ENCODE measurements at places on chromosomes 1 and 21.

DNA sequence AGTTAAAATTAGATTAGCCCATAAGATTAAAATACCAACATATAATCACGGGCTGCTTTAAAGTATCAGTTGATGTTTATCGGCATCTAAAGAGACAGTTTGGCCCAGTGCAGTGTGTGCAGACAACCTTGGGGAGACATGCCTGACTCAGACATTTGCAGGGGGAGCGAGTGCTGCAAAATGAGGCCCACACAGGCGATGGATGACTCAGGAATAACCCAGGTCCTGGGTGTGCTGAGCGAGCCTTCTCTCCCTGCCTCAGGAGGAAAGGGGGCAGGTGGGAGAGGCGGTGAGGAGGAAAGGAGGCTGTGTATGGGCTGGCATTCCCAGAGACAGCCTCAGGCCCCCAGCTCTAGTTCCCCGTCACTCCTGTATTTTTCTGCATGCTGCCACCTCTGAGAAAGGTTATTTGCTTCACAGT lies 9.0 kb downstream of the SLC9A1 start:
- peak; percentile 16 for DNase-seq

DNA sequence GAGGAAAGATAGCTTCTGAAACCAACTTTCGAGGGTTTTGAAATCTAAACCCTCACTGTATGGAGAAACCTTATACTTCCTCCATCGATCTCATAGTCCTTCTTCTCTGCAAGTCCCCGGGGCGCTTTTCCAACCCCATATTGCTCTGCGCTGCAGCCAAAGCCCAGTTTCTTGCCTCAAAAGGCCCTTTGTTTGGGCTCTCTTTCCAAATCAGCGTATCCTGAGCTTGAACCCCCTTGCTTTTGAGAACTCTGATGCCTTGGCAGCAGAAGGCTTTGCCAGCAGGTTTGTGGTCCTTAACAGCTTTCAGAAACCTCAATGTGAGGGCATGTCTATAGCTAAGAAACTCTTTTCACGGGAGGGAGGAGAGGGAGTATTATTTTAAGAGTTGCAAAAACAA lies 21.6 kb downstream of the PLPP3 start:
- DNase-seq: no peak

DNA sequence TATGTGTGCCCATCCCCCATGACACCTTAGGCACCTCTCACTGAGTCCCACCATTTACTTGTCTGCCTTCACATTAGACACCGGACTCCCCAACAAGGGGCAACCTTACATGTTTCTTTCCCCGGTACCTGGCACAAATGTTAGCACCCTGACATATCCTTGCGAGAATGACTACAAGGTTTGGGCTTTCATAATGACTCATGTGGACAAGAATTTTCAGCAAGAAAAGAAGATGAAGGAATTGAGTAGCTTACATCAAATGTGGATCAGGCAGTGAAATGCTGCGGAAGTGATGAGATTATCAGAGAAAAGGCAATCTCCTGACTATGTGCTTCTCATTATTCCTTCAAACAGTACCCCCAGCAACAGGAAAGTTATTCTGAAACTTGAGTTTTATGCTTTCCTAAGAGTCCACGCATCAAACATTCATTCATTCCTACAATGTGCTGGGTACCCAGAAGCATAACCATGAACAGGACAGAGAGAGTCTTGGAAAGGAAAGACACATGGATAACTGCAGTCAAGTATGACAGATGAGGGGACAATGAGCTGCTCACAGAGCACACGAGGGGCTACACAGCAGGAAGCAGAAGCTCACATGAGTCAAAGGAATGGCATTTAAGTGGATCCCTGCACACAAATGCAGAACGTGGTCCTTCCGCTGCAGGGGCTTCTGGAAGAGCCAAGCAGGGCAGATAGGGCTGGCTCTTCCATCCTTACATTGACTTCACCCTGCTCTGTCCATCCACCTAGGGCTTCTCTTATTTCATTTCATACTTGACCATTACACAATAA lies 112.1 kb downstream of the PCNX2 start:
- no peak for DNase-seq

- no peak for DNase-seq
Observed at GRCh38 chr21:45834821-45835293, 146.7 kb upstream of the COL6A1 start.

- DNase-seq: no peak
Observed at GRCh38 chr21:26168371-26168770, 2.2 kb downstream of the APP start.

- DNase-seq: no peak
Observed at GRCh38 chr1:87220993-87221392, 107.7 kb upstream of the LMO4 start.

DNA sequence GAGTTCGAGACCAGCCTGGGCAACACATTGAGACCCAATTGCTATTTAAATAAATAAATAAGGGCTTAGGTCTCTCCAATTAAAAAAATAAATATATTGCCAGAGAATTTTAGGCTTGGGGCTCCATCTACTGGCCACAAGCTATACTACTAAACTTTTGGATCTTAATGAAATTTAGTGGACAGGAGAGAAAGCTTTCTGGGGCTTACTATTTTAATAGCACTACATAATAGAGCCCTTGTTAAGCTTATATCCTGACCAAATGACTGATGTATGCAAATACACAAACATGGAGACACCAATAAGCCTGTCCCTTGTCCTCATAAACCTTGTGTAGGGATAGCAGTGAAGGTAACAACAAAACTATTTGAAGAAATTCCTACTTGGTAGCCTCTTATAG lies 18.4 kb downstream of the CCT3 start:
- peak; percentile 39 for DNase-seq

DNA sequence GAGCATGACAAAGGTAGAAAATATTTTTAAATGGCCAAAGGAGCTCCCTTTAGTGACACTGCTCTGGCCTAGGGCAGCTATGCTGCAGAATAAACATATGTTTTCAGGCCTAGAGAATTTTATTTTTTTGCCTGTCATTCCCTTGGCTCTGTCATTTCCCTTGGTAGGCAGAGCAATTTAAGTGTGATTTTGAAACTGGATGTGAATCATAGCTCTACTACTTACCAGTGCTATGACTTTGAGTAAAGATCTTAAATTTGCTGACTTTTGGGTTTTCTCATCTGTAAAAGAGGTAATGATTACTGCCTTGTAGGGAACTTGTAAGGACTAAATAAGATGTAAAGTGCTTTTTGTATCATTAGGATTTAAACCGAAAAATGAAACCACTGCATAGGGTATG lies 189.0 kb upstream of the ZRANB2 start:
- DNase-seq: no peak

DNA sequence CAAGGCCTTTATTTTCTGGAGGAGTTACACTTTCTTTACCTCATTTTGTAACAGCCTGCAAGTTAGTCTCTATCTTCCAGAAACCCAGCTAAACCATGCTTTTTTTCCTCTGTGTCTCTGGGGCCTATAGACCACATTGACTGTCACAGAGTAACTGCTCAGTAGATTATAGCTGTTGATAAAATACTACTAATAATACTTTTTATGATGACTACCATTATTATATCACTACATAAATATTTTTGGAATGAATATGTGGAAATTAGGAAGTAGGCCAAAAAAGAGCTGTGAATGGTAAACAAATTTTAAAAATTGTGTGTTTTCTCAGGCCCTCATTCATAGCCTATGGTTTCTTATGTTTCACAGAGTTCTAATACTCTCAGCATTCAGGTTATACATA lies 233.1 kb upstream of the USP24 start:
- no peak for DNase-seq

- no peak for DNase-seq
Observed at GRCh38 chr1:74427681-74428080, 84.7 kb downstream of the LRRC53 start.

DNA sequence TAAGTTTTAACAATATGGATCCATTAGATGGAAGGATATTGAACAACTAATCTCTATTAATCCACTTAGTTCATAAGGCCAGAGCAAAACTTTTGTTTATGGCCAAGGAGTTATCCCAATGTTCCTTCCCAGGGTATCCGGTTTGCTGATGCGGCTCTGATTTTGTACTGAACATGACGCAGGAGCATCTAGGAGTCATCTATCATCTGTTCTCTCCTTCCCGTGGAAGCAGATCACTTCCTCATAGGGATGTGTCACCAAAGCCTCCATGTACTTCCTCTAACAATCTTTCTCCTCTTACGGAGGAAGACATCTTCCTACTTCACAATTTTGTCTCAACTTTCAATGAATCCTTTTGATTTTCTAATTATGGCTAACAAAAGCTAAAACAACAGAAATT lies 206.6 kb downstream of the APP start:
- no peak for DNase-seq

DNA sequence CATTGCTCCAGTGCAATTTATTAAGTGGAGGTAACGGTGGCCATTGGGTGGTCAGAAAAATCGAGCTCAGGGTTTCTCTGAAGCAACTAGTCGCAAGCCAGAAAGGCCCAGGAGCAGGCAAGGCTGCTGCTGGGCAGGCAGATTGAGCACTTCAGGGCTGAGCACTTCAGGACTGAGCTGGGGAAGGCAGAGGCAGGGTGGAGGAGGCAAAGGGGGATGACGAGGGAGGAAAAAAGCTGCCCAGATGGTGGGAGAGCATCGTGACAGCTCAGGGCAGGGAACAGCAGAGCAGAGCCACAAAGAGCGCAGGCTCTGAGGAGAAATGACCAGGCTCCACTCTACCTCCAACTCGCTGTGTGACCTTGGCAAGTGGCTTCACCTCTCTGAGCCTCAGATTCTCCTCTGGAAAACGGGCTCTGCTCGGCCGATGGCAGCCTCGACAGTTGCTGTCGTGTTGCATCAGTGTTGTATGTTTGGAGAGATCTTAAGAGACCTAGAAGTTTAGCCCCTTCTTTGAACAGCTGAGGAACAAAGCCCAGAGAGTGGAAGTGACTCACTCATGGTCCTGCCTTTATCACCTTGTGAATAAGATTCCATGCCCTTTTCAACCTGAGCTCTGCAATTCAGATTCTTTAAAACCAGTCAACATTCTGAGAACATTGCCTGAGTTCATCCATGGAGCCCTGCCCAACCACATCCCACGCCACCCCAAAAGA lies 141.4 kb downstream of the SYF2 start:
- DNase-seq: peak; percentile 29
